Left forelimb (tissue), 1 donor: ENCODE measurements at places on chromosomes 2 and 18.
A peak's percentile ranks its signal among the peaks of the same experiment; 100 is the strongest.

- no peak for DNase-seq
Measured at GRCh38 chr2:71457123-71457915, 4.0 kb downstream of the DYSF start.

DNA sequence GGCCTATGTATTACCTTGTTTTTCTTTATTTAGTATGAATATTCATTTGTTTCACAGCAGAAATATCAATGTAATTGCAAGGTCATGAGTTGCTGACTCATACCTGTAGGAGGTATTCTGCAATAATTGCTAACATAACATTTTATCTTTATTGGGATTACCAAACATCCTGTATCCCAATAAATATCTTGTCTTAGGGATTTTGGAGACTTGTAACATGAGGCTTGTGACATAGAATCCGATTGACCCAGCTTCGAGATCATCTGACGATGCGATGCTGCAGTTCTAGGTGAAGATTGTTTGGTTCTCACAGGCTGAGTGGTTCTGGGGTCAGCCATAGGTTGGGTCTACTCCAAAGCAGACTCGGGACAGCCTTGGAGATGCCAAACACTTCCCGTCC, 133.4 kb upstream of the RND3 start:
- DNase-seq = no peak

DNA sequence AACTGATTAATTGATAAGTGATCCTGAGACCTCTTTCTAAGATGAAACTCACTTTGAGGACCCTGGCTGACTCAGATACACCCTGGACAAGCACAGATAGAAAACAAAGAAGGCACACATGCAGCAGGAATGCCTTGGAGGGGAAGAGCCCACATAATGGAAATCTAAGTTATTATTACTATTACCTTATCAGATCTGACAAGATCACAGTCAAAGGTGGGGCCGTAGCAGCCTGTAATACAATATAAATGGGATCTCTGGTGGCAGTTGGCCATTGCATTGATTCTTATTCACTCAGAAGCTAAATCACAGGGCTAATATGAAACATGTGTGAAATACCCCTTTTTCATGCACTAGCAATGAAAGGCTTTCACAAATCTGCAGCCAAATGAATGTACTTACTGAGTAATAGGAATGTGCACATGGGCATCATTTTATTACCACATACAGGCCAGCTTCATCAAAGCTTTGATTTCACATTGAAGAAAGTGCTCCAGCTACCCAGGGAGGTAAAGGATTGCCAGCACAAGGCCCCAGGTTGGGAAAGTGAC, 84.0 kb downstream of the ZBTB7C start:
- no peak for DNase-seq

DNA sequence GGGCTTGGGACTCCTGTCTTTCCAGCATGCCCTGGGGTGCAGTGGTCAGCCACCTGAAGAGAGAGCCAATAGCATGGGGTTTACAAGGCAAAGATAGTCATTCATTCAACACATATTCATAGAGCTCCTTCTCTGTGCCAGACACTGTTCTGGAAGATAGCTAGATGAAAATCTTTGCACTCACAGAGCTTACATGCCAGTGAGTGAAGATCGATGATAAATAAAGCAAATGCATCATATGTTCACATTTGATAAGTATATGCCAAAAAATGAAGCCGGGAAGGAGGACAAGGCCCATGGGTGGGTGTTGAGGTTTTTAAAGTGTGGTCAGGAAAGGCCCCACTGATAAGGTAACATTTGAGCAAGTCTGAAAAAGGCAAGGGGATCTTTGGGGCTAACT, 130.8 kb upstream of the CDCA7 start:
- no peak for DNase-seq

DNA sequence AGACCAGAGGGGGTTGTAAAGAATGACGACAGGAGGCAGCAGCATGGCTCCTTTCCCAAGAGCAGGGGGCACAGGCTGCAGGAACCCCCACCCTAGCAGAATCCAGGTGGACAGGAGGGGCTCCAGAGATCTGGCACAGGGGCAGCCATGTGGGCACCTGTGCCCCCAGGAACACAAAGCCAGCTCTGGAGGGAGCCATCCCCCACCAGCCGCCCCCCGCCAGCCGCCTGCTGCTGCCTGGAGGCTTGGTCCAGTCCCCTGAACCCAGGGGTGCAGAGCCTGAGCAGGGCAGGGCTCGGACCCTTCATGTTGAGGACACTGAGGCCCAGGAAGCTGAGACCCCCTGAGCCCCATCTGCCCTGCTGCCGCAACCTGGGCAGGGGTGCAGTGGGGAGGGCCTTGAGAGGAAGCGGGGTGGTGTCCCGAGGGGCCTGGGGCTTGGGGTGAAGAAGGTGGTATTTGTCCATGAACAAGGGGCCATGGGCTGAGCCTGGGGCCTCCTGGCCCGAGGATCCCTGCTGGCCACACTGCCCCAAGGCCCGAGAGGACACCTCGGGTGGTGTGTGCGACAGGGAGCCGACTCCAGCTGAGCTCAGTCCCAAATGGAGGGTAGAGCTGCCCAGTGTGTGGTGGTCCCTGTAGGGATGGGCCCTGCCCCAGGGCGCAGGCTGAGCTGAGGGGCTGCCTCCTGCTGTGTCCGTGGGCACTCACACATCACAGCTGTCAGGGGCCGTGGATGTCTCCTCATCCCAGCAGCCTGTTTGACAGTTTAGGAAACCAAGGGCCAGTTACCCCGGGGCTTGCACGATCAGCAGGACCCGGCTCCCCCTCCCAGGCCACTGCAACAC, 39.8 kb upstream of the SNED1 start:
- peak; percentile 62 for DNase-seq

- DNase-seq = no peak
Measured at GRCh38 chr2:65742977-65743376, 310.6 kb upstream of the SPRED2 start.

- DNase-seq = peak; percentile 64
Measured at GRCh38 chr18:79486356-79487182, 90.8 kb downstream of the NFATC1 start.

DNA sequence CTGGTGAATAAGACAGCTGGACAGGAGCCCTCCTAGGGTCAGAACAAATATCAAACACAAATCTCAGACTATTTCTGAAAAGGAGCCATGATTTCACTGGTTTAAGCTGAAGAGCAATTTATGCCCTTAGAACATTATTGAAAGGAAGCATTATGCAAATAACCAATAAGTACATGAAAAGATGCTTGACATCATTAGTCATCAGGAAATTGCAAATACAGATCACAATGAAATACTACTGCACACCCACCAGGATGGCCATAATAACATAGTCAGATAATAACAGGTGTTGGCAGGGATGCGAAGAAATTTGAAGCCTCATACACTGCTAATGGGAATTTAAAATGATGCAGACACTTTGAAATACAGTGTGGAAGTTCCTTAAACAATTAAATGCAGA, 176.4 kb upstream of the RAB6C start:
- DNase-seq = no peak
